AG20443 (cell line): ENCODE measurements at places on chromosomes 5 and 9.

GRCh38 chr9:113636165-113636564 is 172.6 kb downstream of the RGS3 start:
- no peak for DNase-seq

DNA sequence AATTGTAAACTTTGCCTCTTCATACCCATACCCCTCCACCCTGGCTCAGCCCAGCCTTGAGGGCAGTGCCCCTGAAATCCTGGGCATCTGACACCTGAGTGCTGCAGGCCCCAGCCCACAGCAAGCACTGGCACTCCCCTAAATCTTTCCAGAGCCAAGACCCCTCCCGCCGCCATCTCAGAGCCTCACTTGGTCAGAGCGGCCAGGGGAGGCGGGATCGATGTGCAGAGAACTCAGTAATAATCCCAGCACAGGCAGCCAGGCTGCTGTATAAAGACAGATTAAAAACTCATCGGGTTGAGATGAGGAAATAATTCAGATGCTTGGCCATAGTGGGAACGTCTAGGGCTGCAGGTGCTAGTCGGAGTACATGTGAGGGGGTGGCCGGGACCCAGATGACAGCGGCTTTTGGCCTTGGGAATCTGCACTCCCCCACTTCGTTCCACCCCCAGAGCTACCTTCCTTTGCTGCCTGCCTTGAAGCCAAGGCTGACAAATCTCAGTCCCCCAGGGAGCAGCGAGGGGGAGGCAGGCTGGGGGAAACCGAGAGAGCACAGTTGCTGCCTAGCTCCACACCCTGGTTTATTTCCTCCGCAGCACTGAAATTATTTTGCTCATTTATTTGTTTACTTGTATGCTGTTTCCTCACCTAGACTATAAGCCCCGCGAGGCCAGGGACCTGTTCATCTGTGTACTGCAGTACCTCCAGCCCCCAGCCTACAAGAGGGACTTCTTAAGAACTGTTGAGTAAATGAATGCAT is 19.5 kb upstream of the ARAP3 start:
- no peak for DNase-seq

- no peak for DNase-seq
Observed at GRCh38 chr5:16707869-16708192, 91.0 kb upstream of the RETREG1 start.

- no peak for DNase-seq
Observed at GRCh38 chr9:69442486-69442885, 117.5 kb downstream of the ENTREP1 start.

DNA sequence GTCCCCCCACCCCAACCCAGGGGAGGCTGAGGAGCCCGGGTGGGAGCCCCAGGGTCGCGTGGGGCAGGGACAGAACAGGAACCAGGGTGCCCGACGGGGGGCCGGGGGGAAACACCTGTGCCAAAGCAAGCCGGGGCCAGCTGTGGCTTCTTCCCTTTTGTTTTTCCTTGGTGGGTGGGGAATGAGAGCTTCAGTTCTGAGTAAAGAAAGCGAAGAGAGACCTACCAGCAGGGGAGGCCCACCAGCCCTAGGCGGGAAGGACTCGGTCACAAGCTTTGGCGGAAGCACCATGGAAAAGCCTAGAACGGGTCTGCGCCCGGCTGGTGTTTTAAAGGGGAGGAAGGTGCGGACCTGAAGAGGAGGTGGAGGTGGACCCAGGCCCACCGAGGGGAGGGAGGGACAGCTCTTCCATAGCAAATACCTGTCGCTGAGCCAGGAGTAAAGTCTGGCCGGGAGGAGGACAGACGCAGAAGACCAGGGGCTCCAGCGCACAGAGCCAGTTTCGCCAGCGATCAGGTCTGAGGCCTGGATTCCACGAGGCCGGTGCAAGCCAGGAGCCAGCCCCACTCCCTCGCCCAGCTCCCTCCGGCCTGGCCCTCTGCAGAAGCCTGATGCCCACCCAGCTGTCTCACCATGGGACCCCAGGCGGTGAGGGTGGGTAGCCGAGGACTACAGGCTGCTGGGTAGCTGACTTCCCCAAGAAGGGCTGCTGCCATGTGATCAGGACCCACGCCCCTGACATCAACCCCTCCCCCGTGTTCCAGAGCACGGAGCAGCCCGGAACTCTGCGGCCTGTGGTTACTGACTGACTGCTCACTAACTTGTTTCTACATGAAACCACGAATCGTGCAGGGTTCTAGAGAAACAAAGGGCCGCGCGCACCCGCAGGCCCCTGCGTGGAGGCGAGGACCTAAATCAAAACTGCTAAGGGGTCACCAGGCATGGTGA is 849 bp upstream of the MGAT1 start:
- DNase-seq: peak; percentile 34

DNA sequence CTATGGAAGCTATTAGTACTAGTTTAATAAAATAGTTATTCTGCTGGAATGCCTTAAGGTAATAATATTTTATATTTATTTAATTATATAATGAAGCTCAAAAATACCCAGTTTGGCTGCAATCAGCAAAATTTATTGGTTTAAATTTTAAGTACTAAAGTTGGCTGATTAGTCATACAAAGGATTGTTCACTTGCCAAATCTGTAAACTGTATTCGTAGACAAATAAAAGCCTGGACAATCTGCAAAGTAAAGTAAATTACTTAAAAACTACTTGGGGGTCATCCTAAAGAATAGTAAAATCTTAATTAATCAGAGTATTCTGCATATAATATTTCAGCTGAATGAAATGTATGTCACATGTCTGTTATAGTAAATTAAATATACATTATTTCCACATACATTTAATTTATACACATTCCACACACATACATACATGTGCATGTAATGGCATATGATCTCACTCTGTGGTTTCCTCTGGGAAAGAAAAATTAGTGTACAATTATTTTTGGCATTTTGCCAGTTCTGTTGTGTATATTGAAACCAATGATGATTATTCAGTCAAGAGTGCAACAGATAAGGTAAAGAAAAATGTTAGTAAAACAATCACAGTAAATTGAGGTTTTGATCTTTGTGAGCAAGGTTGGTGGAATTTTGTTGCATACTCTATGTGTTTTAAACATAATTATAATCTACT is 455.9 kb downstream of the CDH9 start:
- no peak for DNase-seq

GRCh38 chr9:137083394-137084004 is 3.3 kb upstream of the MAN1B1 start:
- peak; percentile 88 for DNase-seq

GRCh38 chr5:107673039-107673367 is 2.3 kb upstream of the EFNA5 start:
- DNase-seq: no peak

DNA sequence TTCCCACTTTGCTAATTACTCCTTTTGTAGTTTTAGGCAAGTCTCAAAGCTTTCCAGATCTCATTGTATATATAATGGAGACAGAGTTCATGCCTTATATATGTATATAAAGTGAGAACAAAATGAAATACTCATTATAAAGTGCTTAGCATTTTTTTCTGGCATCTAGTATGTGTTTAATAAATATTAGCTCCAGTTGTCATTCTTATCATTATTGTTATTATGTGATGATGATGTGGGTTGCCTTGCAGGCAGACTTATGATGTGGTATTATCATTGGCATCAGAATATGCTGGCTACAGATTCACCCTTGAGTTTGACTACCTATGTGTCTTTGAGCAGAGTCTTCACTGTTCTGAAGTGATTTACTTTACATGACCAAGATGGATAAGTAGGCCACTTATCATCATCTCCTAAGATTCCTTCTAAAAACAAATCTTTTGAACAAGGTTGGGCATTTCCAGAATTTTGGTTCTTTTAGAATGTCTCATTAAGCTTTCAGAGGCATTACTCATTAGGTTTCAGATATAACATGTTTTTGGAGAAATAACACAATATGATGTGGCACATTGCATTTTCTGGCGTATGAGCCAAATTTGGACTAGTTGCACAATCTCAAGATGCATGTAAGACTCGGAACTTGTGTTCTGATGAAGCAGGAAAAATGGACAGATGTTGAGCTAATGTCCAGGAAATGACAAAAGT is 145.6 kb upstream of the TNC start:
- peak; percentile 16 for DNase-seq

DNA sequence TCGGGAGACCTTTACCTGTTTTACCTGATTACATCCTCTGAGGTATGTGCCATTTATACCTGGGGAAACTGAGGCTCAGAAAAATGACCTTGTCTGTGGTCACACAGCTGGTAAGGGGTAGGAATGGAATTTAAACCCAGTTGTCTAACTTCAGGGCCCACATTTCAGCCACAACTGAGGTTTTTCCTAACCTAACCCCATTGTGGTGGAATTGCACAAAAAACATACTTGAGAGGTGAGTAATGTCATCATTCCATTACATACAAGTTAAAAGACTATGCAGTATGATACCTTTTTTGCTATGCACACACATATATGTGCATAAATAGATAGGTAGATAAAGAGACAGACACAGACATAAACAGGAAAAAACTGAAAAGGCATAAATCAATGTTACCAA is 14.1 kb downstream of the FGF1 start:
- DNase-seq: peak; percentile 58

GRCh38 chr5:87900419-87900818 is 368.2 kb downstream of the TMEM161B start:
- no peak for DNase-seq

DNA sequence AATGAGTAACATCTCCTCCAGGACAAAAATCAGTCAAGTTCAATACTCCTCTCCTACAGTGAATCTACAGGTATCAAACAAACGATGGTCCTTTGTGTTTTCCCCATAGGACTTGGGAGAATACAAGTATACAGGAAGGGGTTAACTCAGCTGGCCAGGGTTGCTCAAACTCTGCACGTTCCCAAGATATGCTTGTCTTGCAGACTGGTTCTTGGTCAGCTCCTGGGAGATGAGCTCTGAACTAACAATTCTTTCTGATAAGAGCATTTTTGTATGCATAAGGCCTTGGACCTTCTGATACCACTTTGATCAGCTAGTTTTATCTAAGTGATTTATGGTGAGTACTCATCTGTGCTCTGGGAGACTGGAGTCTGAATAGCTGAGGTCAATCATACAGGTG is 42.1 kb downstream of the LOX start:
- DNase-seq: no peak

GRCh38 chr9:133880851-133881661 is 111.1 kb downstream of the VAV2 start:
- no peak for DNase-seq
